ENCODE measurements at places on chromosomes 2 and 18. TPM values are rescaled to one million over a fixed set of nuclear protein-coding genes. Genes with fewer than 3 reads are reported as not detected.

Gene AOX1
- not detected for total RNA-seq

Gene ANO7
- total RNA-seq: 0.32 TPM

Gene WIPF1
- total RNA-seq: 372 TPM

Gene TMEM178A
- total RNA-seq: not detected

Gene PRSS56
- not detected for total RNA-seq

Gene GPR45
- total RNA-seq: not detected

Gene PLGLB1
- not detected for total RNA-seq

Gene TMEM17
- total RNA-seq: 0.14 TPM

Gene ZFAND2B
- total RNA-seq: 53.0 TPM

Gene UPP2
- total RNA-seq: not detected

Gene GALNT5
- total RNA-seq: not detected

Gene SULT1C2
- total RNA-seq: not detected

Gene STPG4
- 0.50 TPM for total RNA-seq

Gene POTEC
- not detected for total RNA-seq

Gene RNU2-63P
- 22.6 TPM for total RNA-seq

Gene AP1S3
- 10.8 TPM for total RNA-seq

Gene UGT1A5
- not detected for total RNA-seq

Gene COLEC12
- not detected for total RNA-seq

Gene GAD1
- 8.0 TPM for total RNA-seq

Gene CAVIN2
- not detected for total RNA-seq

Gene FEV
- not detected for total RNA-seq

Gene IWS1
- total RNA-seq: 44.3 TPM

Gene BCL2
- 85.7 TPM for total RNA-seq

Gene SH3BP4
- total RNA-seq: not detected

Gene OR6B2
- not detected for total RNA-seq

Gene PDCD1
- 8.3 TPM for total RNA-seq

Gene GALR1
- not detected for total RNA-seq

Gene SCN3A
- total RNA-seq: not detected

Gene SPATA3
- not detected for total RNA-seq

Gene TFPI
- total RNA-seq: not detected

Gene ABCB11
- not detected for total RNA-seq

Gene LRATD1
- not detected for total RNA-seq

Gene ZNF521
- not detected for total RNA-seq

Gene RAD51AP2
- total RNA-seq: not detected
